Right renal cortex interstitium (tissue), 3 donors: ENCODE measurements at places on chromosomes 13 and 19.

DNA sequence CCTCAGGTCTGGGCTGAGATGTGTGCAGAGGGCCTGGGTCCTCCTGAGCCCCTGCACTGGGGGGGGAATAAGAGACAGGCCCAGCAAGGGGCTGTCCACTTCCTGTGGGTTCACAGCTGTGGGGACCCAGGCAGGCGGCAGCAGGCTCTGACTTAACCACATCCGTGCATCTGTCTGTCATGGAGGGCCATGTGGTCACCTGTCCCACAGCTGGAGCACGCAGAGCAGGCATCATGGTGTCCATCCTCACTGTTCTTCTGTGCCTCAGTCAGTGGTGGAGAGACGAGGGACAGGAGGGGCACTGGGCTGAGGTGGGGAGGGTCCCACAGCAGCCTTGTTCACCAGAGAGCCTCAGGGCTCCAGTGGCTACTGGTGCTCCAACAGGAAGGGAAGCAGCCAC lies 16.3 kb upstream of the KIR3DL3 start:
- DNase-seq = no peak

GRCh38 chr19:55643887-55644176 lies 383 bp downstream of the ZNF581 start:
- no peak for DNase-seq

DNA sequence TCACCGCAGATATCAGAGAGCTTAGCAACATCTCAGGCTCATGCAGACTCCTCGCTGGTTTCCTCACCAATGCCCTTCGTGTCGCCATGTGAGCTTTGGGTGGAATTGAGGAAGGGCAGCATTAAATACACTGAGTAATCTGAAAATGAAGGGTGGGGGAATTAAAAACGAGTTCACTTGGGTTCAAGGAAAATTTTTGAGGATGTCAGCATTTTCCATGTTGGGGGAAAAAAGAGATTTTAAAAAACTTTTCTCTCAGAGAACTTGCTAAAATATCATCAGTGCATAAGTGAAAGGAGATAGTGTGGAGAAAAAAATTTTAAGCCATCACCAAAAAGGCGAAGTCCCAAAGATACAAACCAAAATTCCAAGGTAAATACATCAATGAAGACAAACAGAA lies 359.3 kb downstream of the KCNRG start:
- no peak for DNase-seq

DNA sequence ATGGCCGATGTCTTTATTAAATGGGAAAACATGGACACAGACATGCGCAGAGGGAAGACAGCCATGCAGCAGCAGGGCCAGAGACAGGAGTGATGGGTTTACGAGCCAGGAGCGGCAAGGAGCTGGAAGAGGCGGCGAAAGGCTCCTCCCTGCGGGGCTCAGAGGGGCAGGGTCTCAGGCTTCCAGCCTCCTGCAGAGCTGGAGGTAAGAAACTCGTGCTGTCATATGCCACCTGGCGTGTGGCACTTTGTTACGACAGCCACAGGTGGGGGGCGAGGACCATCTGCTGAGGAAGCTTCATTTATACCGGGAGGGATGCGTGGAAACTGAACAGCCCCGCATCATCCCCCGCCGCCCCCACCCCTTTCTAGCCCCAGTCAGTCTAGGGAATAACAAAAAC lies 52.0 kb upstream of the SPACA7 start:
- no peak for DNase-seq

DNA sequence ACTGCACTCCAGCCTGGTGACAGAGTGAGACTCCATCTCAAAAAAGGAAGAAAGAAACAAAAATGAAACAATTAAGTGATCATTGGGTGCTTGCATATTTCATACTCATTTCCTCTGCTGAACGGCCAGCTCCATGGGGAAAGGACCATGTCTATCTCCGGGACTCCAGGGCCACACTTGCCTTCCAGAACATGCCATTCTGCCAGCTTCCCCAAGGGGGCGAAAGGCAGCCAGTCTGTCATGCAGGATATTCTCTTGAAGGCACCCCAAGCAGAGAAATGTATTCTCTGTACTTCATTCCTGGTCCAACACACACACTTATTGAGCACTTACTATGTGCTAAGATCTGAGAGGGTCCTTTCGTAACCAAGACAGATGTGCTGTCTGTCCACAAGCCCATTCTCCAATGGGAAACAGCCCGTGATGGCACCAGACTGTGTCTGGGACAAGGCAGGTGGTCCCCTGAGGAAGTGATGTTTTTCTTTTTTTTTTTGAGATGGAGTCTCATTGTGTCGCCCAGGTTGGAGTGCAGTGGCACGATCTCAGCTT lies 10.2 kb upstream of the CARM1 start:
- DNase-seq = no peak

- DNase-seq = no peak
These were observed 28.0 kb upstream of the RB1 start for GRCh38 chr13:48275507-48275906.

- no peak for DNase-seq
These were observed 1218.6 kb downstream of the PCDH17 start for GRCh38 chr13:58850161-58850560.

GRCh38 chr13:79340490-79340889 lies 65.6 kb downstream of the RBM26 start:
- DNase-seq = no peak

DNA sequence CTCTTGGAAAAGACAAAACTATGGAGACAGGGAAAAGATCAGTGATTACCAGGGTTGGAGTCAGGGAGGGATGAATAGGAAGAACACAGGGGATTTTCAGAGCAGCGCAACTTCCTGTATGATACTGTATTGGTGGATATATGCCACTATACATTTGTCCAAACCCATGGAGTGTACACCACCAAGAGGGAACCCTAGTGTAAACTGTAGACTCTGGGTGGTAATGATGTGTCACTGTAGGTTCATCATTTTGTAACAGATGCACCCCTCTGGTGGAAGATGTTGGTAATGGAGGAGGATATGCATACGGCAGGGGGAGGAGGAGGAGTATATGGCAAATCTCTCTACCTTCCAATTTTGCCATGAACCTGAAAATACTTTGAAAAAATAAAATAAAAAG lies 68.1 kb downstream of the UFM1 start:
- DNase-seq = no peak

DNA sequence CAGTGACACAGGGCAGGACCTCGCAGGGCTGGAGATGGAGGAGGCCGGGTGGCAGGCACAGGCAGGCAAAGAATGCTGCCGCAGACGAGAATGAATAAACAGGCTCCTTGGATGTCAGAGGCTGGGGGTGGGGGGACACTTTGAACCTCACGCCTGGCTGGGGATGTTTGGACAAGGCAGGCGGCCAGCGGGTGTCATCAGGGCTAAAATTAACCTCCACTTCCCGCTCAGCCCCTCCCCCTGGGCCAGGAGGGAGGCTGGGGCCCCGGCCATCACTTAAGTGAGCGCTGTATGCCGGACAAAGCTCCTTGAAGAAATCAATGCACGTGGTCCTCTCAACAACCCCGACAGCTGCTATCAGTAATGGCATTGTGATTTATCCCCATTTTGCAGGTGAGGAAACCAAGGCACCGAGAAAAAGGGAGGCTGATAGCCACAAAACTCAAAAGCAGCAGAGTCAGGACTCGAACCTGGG lies 10.3 kb upstream of the FUT5 start:
- no peak for DNase-seq

GRCh38 chr13:37448153-37448552 lies 150.4 kb downstream of the POSTN start:
- DNase-seq = no peak

GRCh38 chr19:14449321-14449720 lies 16.2 kb downstream of the PKN1 start:
- DNase-seq = no peak

- DNase-seq = no peak
These were observed 270.9 kb downstream of the SLC7A1 start for GRCh38 chr13:29324601-29325000.

DNA sequence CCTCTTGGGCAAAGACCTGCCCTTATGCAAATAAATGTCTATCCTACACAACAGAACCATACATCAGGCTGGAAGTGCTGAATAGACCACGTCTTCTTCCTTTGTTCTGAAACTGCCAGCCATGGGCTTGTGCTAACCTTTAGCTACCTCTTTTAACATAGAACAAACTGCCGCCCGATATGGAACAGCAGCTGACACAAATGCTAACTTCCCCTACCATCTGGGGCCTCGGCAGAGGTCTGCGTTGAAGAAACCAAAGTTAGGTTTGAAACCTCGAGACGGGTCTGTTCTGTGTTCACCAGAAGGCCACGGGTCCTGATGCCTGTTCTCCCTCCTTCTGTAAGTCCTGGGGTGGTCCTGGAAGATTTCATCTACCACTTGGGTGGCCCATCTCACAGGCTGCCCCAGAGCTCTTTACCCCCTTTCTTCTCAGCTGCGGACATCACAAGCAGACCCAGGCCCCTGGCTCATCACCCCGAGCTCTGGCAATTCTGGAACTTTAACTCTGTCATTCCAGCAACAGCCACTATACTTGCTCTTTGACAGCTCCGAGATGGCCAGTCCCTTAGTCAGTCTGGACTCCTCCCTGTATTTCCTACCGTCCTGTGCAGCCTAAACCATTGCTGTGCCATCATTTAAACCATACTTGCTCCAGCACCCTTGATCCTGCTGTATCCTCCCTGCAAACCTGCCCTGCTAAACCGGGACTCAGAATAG lies 146.7 kb downstream of the USP12 start:
- DNase-seq = no peak

DNA sequence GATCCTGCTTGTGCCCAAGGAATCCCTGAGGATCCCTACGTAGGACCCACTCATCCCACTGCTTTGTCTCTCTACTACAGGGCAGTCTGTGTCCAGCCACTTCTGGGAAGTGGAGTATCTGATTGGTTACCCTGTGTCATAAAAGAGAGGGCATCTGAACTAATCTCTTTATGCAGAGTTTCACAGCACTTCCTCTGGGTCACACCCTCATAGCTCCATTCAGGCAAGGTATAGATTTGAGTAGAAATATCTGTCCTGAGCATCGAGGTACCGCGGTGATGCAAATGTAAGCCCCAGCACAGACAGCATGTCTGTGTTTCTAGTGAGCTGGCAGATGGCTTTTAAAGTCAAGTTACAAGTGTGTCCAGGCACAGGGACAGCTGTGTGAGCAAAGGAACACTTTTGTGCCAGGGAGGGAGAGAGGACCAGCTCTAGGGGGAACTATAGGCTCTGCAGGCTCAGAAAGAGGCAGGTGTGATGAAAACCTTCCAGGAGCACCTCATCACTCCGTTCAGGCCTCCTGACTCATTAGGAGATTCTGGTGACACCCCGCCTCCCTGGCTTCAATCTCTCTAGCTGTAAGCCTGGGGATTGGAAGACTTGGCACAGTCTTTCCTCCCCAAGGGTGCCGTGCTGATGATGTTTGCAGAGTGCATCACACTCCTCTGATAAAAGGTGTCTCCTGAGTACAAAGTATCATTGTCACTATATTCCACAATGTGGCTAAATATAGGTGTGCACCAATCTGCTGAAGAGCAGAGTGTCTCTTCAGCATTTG lies 84.3 kb upstream of the UBL3 start:
- no peak for DNase-seq

- peak; percentile 6 for DNase-seq
These were observed 703 bp downstream of the ZNF506 start for GRCh38 chr19:19820774-19821320.

GRCh38 chr19:23346696-23347095 lies 48.6 kb downstream of the ZNF91 start:
- no peak for DNase-seq

GRCh38 chr13:110307767-110308655 lies 927 bp downstream of the COL4A2 start:
- DNase-seq = no peak

DNA sequence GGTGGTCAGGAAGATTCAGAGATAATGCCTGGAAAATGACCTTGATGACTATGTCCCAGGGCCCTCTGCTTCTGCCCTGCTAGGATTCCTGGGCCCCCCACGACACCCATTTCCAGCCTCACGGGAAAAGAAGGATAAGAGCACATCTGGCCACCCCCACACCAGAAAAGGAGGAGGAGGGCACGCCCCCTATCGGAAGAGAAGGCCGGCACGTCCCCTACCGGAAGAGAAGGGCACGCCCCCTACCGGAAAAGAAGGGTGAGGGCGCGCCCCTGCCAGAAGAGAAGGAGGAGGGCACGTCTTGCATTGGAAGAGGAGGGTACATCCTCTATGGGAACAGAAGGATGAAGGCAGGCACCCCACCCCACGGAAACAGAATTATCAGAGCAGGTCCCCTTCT lies 84.3 kb downstream of the IER2 start:
- no peak for DNase-seq

- no peak for DNase-seq
These were observed 229 bp downstream of the BORCS8 start for GRCh38 chr19:19191768-19192077.

DNA sequence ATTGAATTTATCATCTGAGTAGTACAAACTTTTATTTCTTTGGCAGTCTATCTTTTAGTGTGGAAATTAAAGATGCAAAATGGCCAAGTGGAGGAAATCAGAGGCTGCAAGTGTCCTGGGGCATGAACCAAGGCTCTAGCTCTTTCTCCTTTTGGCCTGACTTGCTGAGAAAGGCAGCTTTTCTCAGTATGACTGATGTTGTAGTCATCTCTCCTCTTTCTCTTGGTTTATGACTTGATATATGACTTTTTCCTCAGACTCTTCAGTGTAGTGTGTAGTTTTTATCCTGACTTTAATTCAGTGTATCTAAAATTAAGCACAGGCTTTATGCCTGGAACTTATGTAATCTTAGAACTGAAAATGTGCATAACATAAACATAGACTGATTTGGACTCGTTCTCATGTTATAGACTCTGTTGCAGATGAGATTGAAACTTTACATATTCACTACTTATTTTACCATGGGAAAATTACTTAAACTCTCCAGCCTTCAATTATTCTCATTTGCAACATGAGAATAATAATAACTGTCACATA lies 65.7 kb downstream of the SLITRK5 start:
- DNase-seq = no peak

GRCh38 chr13:110329798-110330461 lies 22.8 kb downstream of the COL4A2 start:
- DNase-seq = no peak

DNA sequence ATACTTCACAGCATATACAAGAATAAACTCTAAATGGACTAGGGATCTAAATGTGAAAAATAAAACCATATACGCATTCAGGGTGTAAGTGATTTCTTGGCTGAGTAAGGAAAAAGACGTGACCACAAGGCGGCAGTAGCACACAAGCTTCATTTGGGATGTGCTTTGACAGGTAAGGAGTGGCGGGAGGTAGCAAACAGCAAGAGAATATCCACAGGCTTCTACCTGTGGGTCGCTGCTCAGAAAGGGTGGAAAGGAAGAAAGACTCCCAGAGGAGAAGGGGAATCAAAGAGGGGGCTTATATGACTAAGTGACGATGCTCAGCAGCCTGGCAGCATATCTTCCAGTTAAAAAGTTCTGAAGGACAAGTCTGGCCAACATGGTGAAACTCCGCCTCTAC lies 2.5 kb upstream of the ZNF121 start:
- DNase-seq = peak; percentile 23

- no peak for DNase-seq
These were observed 38.6 kb upstream of the RNF17 start for GRCh38 chr13:24725379-24725778.

GRCh38 chr19:3163230-3163886 lies 15.2 kb upstream of the S1PR4 start:
- peak; percentile 42 for DNase-seq

- DNase-seq = no peak
These were observed 4.1 kb downstream of the DLL3 start for GRCh38 chr19:39502640-39503417.
